ENCODE measurements at places on chromosomes 4 and X. TPM values are rescaled to one million over a fixed set of nuclear protein-coding genes. Genes with fewer than 3 reads are reported as not detected.

Gene SSX1
- not detected for total RNA-seq

Gene MAGEA10
- not detected for total RNA-seq

Gene EFHC2
- not detected for total RNA-seq

Gene MAGED4B
- 7.9 TPM for total RNA-seq

Gene TBC1D9
- 75.9 TPM for total RNA-seq

Gene MGAT4D
- total RNA-seq: not detected

Gene IQCM
- not detected for total RNA-seq

Gene USP53
- total RNA-seq: 73.1 TPM

Gene SLC6A14
- total RNA-seq: not detected

Gene FRG2
- not detected for total RNA-seq

Gene HMX1
- total RNA-seq: not detected

Gene SRPX2
- total RNA-seq: 73.3 TPM

Gene SCARB2
- 171 TPM for total RNA-seq

Gene C4orf54
- total RNA-seq: not detected

Gene UGT2B15
- total RNA-seq: not detected

Gene TGIF2LX
- total RNA-seq: not detected

Gene FAT1
- total RNA-seq: 0.53 TPM

Gene DCLK2
- total RNA-seq: 2.0 TPM

Gene SSX4
- not detected for total RNA-seq

Gene GPR34
- total RNA-seq: not detected

Gene MAGEB6
- not detected for total RNA-seq

Gene ITIH6
- not detected for total RNA-seq

Gene PFKFB1
- not detected for total RNA-seq

Gene NDNF
- not detected for total RNA-seq
